Sciatic nerve (tissue), 2 donors: ENCODE measurements at places on chromosomes 2 and 18. TPM values are rescaled to one million over a fixed set of nuclear protein-coding genes. Genes with fewer than 3 reads are reported as not detected.

The RTN4 gene
- 254 TPM for total RNA-seq

The SERPINB7 gene
- 0.53 TPM for total RNA-seq

The SIX3 gene
- not detected for total RNA-seq

The MAP3K19 gene
- 0.09 TPM for total RNA-seq

The IL1R1 gene
- 49.9 TPM for total RNA-seq
